ENCODE measurements at places on chromosomes 11 and 22.

DNA sequence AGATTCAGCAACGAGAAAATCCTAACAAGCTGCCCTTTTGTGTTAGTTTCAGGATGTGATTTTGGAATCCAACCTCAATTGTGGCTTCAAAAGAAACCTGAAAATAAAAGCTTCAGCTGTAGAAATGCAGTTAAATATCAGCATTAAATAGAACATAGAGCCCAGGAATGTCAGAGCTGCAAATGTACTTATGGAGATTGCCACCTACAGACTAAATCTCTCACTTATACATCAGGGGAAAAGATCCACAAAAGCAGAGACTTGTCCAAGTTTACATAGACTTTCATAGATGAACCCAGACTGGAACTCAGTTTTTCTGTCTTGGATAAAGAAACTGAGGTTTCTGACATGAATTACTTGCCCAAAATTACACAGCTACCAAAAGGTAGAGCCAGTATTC lies 446.6 kb downstream of the DLG2 start:
- no peak for DNase-seq

- DNase-seq = no peak
These were observed 22.8 kb downstream of the THOC5 start for GRCh38 chr22:29530716-29531115.

DNA sequence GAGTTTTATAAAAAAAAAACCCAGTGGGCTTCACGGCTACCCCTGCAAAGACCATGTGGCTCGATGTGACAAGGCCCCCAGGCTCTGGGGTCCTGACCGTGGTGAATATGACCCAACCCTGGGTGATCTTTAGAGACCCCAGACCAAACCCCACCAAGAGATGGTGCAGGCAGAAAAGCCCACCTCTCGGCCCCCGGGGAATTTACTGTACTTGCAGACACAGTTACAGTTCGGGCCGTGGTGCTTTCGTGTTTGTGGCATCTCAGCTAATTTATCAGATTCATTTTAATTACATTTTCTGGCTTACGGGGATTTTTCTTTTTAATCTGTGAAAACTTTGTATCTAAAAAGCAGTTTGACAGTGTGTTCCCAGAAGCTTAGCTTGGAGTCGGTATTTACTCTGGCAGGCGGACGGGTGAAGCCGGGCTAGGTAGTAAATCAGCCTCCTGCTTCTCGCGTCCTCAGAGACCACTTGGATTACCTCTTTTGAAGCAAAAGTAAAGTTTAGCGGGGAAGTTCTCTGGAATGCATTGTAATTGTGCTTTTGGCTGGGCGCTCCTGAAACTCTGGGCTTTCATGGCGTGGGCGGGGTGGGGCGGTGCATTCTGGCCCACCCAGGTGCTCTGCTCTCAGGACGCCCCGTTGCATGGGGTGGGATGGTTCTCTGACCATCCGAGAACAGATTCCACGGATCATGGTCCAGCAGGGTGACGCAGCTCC lies 25.3 kb downstream of the ANO1 start:
- no peak for DNase-seq

GRCh38 chr11:129230006-129230405 lies 37.9 kb upstream of the ARHGAP32 start:
- DNase-seq = no peak

DNA sequence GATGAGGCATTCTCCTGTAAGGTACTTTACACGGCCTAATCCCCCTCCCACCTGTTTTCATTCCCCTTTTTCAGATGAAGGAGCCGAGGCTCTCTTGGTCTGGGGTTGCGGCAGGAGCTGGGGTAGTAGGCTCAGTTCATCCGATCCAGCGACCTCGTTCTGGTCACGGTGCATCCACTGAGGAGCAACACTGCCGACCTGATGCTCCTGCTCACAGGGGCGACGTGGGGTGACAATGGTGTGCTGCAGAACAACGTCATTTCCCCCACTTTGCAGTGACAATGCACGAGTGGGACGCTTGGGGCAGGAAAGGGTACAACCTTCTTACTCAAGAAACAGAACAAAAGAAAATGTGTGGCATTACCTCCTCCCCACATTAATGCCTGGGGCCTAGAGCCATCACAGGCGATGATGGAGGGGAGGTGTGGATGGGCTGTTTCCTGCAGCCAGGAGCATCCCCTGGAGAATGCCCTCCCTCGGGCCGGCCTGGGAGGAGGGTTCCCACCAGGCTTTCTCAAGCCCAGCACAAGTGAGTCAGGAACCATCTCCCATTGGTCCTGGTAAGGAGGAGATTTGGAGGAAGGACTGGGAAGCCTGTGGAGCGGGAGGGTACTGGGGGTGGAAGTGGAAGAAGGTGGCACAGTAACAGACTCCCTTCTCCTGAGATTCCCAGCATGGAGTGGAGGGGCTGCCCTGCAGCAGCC lies 125.6 kb downstream of the SPATA19 start:
- DNase-seq = no peak

DNA sequence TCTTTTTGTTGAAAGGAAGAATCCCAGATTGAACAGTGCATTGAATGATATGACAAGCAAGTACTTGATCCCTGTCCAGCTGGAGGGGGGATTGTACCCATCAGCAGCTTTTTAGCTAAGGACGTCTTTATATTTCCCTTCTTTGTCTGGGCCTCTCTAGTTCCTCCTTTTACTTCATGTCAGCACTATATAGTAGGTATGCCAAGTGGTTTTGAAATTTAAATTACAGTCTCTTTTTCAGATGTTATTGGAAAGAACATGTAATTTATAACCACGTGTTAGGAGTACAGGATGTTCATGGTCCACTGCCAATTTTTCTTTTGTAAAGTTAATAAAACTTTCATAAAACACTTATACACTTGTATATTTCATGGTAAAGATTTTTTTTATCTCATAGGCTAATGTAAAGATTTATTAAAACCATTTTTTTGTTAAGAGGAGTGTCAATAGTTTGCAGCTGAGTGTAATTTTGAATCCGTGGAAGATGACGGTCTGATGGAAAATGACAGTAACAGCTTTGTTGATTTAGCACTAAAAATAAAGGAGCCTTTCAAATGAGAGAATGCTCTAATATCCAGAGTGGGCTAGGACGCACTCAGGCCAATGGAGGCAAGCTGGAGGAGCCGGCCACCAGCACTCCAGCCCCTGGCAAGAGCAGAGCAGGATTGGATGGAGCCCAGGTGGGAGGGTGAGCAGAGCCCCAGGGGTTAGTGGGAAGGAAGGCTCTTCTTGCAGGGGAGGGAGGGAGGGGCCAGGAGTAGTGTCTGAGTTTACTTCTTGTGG lies 488.3 kb downstream of the INSC start:
- no peak for DNase-seq

GRCh38 chr11:69449320-69450063 lies 32.0 kb upstream of the LINC01488 start:
- no peak for DNase-seq

- no peak for DNase-seq
These were observed 9.2 kb upstream of the PRRG4 start for GRCh38 chr11:32820497-32820896.

DNA sequence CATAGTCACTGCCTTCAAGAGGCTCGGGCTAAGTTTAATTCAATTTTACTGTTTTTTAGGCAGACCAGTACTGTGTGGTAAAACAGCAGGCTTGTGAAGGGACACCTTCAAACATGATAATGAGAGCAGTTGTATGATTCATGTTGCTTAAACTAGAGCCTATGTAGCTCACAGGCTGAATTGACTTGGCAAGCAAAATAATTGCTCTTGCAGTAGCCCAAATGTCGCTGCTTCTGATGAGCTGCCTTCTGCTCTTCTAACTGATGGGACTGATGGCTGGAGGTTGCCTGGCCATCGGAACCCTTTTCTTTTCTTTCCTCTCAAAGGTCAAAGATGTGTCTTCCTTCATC lies 137.6 kb downstream of the MAML2 start:
- no peak for DNase-seq

GRCh38 chr11:77287136-77287535 lies 14.3 kb downstream of the GDPD4 start:
- DNase-seq = no peak

- DNase-seq = no peak
These were observed 20.3 kb upstream of the MALAT1 start for GRCh38 chr11:65478388-65479183.

GRCh38 chr22:31271026-31271425 lies 21.3 kb downstream of the PIK3IP1 start:
- no peak for DNase-seq

GRCh38 chr11:123060277-123061000 lies 1.5 kb downstream of the HSPA8 start:
- DNase-seq = peak; percentile 34

GRCh38 chr11:113715882-113716625 lies 9.9 kb upstream of the TMPRSS5 start:
- DNase-seq = no peak

- no peak for DNase-seq
These were observed 43.9 kb downstream of the ELFN2 start for GRCh38 chr22:37383341-37383740.

GRCh38 chr11:91163619-91164451 lies 941.0 kb upstream of the CHORDC1 start:
- no peak for DNase-seq

GRCh38 chr11:795634-796564 lies 2.2 kb downstream of the SLC25A22 start:
- peak; percentile 81 for DNase-seq

DNA sequence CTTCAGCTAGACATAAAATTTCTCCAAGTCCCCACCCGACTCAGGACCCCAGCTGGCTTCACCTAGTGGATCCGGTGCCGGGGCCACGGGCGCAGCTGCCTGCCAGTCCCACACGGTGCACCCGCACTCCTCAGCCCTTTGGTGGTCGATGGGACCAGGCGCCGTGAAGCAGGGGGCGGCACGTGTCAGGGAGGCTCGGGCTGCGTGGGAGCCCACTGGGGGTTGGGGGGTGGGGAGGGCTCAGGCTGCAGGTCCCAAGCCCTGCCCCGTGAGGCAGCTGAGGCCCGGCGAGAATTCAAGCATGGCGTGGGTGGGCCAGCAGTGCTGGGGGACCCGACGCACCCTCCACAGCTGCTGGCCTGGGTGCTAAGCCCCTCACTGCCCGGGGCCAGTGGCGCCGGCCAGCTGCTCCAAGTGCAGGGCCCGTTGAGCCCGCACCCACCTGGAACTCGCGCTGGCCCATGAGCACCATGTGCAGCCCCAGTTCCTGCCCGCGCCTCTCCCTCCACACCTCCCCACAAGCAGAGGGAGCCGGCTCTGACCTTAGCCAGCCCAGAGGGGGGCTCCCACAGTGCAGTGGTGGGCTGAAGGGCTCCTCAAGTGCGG lies 747.0 kb downstream of the FAM181B start:
- no peak for DNase-seq

DNA sequence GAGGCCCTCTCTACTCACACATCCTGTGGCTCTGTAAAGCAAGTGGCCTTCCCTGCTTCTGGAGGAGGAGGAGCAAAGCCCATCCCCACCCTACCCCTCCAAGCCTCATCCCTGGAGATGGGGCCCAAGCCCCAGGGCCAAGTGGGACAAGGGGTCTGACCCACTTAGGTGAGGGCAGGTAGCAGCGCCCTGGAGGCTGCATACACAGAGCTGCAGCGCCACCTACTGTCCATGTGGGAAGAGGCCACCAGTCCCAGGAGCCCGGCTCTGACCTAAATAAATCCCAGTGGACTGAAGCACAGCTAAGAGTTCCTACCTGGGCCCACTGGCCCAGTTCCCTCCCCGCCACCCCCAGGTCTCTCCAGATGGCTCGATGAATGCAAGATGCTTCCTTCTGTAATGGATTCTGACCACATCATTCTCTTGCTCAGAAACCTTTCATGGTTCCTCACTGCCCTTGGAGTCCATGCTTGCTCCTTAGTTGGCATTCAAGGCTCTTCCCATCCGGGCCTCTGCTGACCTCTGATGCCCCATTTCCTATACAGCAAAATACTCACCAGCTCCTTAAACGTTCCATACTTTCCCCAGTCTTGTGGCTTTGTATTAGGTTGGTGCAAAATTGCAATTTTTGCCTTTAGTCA lies 62.1 kb downstream of the THAP12 start:
- DNase-seq = peak; percentile 84

- DNase-seq = no peak
These were observed 4.9 kb upstream of the PPARA start for GRCh38 chr22:46145361-46145851.

- DNase-seq = no peak
These were observed 481.1 kb downstream of the MIAT start for GRCh38 chr22:27138471-27138870.

DNA sequence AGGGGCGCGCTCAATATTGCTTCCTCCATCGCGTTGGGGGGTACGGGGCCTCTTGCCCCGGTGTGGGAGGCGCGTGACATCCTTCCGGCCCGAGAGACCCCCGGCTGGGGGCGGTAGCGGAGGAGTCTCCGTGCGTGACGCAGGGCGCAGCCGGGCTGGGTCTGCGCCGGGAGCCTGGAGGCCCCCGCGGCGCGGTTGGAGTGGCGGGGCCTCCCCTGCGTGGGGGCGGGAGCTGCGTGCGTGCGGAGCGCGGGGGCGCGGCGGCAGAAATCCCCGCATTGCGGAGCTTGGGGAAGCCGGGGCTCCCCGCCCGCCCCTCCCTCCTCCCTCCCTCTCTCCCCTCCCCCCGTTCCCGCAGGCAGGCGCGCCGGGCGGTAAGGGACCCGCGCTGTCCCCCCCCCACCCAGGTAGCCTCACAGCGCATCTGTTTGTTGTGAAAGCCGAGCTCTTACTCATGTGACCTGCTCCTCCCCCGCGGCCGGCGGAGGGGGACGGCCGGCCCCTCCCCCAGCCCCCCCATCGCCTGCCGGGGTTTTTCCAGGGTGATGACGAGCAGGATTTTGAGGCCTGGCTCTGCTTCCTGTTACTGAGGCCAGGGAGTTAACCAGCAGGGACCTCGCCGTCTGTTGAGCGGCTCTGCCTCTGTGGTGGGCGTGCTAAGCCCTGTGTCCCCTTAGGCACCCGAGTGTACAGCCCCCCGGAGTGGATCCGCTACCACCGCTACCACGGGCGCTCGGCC lies 1.6 kb downstream of the PIM3 start:
- peak; percentile 86 for DNase-seq

DNA sequence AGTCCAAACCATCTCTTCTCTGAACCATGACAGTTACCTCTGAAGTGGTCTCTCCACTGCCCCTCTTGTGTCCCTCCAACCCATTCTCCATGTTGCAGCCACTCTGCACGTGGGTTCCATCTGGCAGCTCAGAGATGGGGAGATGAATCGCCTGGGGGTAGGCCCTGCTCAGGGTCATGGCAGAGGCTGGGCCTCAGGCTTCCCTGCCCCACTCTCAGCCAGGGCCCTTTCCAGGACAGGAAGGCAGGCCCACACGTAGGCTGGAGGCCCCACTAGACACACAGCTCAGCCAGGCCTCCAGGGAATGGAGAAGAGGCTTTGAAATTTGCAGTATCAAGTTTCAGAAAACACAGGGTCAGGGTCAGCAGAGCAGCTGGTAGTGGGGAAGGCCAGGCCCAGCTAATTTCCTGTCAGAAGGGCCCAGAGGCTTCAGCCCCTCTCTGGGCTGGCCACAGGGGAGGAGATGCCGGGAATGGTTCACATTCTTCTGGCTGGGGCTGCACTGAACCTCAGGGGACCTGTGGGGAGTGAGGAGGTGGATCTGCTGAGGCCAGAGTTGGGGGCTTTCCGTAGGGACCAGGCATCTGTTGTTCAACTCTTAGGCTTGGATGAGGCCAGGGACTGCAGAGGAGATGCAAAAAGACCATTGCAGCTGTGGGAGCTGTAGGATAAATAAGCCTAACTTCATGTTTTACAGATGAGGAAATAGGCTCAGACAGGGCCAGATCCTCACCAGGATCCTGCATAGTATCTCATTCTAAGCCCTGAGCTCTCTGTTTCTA lies 101.6 kb downstream of the SWAP70 start:
- no peak for DNase-seq

GRCh38 chr11:22460181-22460580 lies 122.0 kb downstream of the SLC17A6 start:
- DNase-seq = no peak

- peak; percentile 42 for DNase-seq
These were observed 17.0 kb downstream of the P2RY6 start for GRCh38 chr11:73288873-73289707.

Data from activated naive CD4-positive, alpha-beta T cell treated with anti-CD3 and anti-CD28 coated beads, Interleukin-2, amount 50 U/mL, for 16 hours (primary cell).